ENCODE measurements at places on chromosomes 6 and 20. TPM values are rescaled to one million over a fixed set of nuclear protein-coding genes. Genes with fewer than 3 reads are reported as not detected.

SFT2D1 gene
- total RNA-seq = 25.4 TPM

NKX2-2 gene
- total RNA-seq = 15.5 TPM

PNRC1 gene
- total RNA-seq = 212 TPM

- DNase-seq = no peak
These were observed 38.3 kb upstream of the CD2AP start for GRCh38 chr6:47439348-47439668.

DNA sequence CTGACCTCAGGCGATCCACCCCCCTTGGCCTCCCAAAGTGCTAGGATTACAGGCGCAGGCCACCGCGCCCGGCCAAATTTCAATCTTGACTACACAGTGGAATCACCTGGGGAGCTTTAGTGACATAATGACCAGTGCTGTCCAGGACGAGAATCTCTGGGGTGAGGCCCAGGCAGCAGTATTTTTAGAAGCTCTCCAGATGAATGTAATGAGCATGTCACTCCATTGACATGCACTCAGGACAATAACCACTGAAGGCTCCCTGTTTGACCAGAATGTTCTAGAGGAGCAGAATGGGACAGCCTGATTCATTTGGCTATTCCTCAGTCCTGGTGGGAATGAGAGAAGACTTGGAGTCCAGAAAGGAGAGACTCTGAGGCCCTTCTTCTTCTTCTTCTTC lies 39.2 kb downstream of the SRSF3 start:
- no peak for DNase-seq

GRCh38 chr20:33522256-33522820 lies 32.4 kb downstream of the CBFA2T2 start:
- DNase-seq = no peak

- no peak for DNase-seq
These were observed 6.1 kb downstream of the EZR start for GRCh38 chr6:158813032-158813431.

GRCh38 chr20:9839626-9840025 lies 750 bp upstream of the PAK5 start:
- DNase-seq = no peak

All from progenitor cell of endocrine pancreas (in vitro differentiated cells).